ENCODE measurements at places on chromosomes 7 and 10. TPM values are rescaled to one million over a fixed set of nuclear protein-coding genes. Genes with fewer than 3 reads are reported as not detected.

- DNase-seq: no peak
Measured at GRCh38 chr7:127245607-127246006, 7.1 kb downstream of the GRM8 start.

The NUTM2A gene
- 0.35 TPM for total RNA-seq

DNA sequence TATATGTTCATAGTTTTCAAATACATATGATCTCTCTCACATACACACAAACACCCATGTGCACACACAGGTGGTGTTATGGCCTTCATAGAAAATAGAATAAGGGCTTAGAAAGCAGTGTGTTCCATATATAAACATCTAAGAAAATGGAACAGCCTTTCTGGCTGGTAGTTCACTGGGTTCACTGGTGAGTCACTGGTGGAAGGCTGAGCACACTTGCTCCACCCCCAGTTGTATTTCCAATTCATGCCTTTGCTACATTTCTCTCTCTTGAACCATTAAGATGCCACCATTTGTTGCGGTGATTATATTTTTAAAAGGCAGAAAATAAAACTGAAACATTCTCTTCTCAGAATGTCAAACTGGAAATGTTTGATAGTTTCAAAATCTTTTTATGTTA, 252.1 kb downstream of the GLI3 start:
- no peak for DNase-seq

DNA sequence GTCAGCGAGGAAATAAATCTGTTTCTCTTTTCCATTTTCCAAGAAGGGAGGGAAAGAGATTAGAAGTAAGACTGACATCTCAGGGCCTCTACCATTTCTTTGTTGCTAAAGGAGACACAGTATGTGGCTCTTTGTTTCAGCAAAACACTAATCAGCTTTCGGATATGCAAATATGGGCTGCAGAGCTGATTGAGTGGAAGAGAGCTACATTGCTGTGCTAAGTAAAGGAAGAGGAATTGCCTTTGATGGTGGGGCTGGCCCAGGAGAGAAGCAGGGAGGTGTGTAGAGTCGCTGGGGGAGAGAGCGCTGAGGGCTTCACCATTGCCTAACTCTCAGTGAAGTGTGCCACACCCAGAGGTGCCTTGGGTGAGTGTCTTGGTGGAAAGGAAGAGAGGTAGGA, 284.8 kb downstream of the SDK1 start:
- DNase-seq: no peak

DNA sequence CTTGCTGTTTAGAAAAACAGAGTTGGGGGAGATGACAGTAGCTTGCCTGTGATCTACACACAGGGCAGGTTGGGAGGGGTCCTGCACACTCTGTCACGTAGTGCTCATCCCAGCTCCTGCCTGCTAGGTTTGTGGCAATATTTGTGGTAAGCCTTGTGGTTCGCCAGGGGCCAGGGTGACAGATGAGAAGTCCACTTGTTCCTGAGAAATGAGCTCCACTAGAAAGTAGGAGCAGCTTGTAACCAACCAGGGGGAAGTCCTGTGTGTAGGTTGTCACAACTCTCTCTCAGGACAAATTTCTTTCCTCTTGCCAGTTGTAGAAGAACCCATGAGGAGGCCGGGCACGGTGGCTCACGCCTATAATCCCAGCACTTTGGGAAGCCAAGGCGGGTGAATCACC, 147.0 kb downstream of the TCF7L2 start:
- DNase-seq: no peak

DNA sequence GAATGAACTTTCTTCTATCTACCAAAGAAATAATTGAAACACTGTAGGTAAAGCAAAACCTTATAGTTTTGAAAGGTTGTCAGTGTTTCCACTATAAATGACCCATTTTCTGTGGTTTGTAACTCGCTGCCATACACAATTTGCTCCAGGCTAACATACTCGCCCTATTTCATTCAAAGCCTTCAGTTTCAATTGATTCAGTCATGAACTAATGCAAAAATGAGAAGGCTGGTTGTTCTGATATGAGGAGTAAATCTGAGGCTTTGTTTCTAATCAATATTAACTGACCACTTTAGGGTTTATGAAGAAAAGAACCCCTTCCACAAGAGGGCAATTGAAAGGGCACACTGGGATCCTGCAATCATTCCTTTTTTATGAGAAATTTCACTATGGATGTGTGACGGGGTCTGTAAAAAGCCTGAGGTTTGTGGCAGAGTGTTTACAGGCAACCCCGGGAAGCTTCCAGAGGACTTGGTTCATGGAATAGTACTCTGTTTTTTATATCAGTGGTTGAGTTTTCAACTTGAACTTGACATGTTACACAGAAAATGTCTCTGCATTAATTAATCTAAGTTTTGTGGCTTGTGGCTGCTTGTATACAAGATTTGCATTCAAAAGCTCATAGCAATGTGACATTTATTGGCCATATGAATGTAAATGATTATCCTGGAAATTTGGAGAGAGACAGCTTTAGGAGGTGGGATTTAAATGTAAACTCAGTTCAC, 133.2 kb downstream of the NRP1 start:
- no peak for DNase-seq

DNA sequence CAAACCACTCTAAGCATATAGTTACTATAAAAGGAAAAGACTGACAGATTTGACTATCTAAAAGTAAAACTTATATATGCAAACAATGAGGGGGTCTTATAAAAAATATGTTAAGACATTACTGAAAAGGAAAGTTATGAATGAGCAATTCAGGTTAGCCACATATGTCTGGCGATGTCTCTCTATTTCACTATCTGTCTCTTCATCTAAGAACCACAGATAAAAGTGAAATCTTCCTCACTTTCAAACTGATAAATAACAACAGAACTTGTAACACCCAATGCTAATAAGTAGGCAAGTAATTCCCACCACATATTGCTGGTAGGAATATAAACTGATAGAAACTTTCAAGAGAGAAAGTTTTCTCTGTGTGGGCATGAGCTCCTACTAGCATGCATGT, 138.2 kb downstream of the CHCHD3 start:
- DNase-seq: no peak

GRCh38 chr7:43747328-43748105, 11.0 kb upstream of the BLVRA start:
- DNase-seq: no peak

DNA sequence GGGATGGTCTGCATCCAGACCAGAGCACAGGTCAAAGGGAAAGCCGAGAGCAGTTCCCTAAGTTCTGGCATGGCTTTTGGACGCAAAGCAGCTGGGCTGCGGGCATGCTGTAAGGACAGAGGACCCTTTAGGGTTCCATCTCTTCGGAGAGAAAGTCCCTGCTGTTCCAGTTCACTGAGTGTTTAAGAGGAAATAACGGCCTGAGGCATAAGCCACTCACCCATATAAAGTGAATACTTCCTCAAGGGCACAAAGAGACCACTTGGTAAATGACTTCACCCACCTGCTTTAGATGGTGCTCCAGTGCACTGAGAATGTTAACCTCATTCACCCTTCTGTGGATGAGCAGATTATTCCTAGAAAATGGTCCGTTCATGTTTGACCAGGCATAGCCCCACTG, 586.7 kb upstream of the GALNT17 start:
- DNase-seq: no peak

DNA sequence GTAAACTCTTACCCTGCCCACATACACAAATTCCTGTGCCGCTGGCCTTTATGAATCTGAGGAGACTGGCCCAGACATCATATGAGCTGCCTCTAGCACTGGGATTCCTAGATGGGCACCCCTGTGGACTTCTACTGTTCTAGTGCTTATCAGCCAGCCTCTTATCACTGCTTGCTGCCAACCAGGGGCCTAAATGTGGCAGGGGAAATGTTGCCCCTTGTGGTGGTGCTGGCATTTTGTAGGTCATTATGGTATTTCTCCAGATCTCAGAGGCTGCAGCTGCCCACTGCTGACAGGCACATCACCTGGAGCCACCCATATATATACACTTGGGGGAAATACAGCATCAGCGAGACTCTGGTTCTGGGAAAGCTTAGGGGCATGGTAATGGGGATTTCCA, 5.4 kb downstream of the SFR1 start:
- DNase-seq: no peak

- DNase-seq: no peak
Measured at GRCh38 chr7:32761451-32762205, 129.9 kb downstream of the KBTBD2 start.

The SORCS1 gene
- not detected for total RNA-seq

GRCh38 chr7:142626420-142627035, 122.7 kb upstream of the PRSS1 start:
- DNase-seq: peak; percentile 77
